Hepatic stellate cell (primary cell): ENCODE measurements at places on chromosomes 12 and 14.

GRCh38 chr12:82461393-82461792 is 103.1 kb downstream of the METTL25 start:
- DNase-seq, result no peak

DNA sequence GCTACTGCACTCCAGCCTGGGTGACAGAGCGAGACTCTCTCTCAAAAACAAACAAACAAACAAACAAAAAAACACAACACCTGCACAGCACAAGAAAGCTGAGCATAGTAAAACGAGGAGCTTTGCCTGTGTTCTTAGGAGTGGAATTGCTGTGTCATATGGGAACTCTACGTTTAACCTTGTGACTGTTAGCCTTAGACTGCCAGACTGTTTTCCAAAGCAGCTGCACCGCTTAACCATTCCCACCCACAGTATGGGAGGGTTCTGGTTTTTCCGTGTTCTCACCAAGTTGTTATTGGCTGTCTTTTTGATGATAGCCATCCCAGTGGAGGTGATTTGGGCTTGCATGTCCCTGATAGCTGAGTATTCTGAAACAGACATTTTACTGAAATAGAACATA is 9.2 kb downstream of the WNT5B start:
- no peak for DNase-seq

- DNase-seq, result no peak
Measured at GRCh38 chr12:115172521-115172920, 488.5 kb upstream of the TBX3 start.

DNA sequence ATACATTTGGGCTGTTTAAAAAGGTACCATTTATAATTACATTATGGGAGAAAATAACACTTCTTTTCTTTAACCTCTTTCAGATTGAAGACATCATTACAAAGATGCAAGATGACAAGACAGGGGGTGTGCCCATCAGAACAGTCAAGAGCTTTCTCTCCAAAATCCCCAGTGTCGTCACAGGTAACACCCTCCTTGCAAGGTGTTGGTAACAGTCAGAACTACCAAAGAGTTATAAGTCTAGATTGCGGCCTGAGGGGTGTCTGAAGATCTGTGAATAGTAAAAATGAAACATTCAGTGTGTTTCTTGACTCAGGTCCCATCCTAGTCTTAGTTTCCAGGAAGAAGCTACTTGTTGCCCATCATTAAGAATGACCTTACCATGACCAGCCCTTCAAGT is 419.8 kb downstream of the RGS6 start:
- no peak for DNase-seq

DNA sequence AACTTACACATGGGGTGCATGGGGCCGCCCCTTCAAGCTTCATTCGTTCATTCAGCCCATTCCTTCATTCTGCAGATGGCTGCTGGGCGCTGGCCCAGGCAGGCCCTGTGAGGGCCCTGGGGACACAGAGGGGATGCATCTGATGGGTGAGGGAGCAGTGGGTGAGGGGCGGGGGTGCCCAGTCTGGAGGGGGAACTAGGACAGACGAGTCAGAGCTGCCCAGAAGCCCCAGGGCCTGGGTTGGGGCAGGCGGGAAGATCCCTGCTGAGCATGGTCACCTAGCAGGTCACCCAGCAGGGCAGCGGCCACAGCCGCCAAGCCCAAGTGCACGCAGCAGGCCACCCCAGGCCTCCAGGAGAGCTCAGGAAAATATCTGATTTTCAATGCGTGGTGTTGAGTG is 14.1 kb downstream of the TRMT61A start:
- no peak for DNase-seq

- no peak for DNase-seq
Measured at GRCh38 chr12:7114851-7115250, 5.8 kb upstream of the C1RL start.

DNA sequence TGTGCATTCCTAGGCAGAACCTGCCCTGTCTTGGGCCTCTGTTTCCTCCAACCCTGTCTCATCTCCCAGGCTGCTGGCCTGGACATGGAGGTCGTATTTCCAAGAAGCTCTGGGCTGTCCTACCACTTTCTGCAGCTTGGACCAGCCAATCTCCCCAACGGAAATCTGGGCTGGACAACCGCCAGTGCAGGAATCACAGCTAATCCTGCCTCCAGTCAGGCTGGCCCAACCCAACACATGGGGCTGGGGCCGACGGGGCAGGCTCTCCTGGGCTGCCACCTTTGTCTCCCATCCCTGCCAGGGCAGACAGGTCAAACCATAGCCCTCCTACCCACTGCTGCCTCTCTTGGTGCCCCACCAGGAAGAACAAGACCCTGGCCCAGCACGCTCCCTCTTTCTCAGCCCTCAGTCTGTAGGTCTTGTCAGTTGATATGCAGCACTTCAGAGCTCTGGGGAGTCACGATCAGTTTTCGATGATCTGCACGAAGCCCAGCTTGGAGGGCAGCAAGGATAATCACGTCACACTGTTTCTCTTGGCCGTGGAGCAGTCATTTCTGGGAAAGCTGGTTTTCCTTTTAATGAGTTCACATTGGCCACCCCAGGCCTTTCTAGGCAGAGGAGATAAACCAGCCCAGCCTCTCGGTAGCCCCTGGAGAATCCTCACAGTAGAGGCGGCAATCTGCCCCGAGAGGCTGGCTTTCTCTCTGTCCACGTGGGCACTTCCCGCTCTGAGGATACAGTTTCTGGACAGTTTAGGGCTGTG is 195.2 kb upstream of the PRMT8 start:
- DNase-seq, result peak; percentile 41

- no peak for DNase-seq
Measured at GRCh38 chr12:29426498-29426897, 45.5 kb upstream of the ERGIC2 start.

GRCh38 chr12:122820138-122820537 is 15.1 kb upstream of the HIP1R start:
- no peak for DNase-seq

GRCh38 chr12:130357729-130358330 is 20.1 kb downstream of the PIWIL1 start:
- no peak for DNase-seq

- no peak for DNase-seq
Measured at GRCh38 chr12:4829793-4830162, 79.9 kb upstream of the KCNA1 start.

DNA sequence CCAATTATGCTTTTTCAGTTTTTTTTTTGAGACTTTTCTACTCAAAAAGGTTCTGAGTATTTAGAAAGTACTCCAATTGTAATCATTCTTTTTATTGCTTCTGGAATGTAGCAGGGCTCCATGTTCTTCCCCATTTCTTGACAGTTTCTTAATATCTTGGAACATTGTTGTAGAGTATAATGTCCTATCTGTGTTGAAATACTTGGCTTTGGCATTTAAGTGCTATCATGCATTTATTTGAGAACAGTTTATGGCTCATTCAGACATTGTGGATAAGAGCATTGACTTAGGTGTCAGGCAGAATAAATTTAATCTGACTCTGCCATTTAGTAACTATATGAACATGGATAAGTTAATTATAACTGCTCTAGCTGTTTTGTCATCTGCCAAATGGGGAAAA is 28.3 kb downstream of the ADIPOR2 start:
- no peak for DNase-seq

GRCh38 chr12:110741341-110742095 is 1.2 kb downstream of the PPP1CC start:
- DNase-seq, result peak; percentile 26

DNA sequence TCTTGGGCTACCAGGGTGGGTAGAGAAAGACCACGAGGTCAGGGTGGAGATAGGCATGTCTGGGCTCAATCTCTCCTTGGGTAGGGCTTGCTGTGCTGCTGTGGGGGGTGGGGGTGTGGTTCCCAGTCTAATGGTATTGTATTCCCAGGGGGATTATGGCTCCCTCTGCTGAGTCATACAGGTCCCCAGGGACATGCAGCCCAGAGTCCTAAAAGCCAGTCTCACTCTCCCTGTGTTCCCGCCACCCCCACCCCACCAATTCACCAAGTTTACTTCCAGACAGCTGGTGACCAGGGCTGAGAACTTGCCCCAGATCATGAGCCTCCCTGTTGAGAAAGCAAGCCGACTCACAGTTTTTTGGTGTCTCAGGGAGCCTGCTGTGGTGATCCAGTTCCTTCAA is 367.6 kb downstream of the C12orf75 start:
- no peak for DNase-seq

DNA sequence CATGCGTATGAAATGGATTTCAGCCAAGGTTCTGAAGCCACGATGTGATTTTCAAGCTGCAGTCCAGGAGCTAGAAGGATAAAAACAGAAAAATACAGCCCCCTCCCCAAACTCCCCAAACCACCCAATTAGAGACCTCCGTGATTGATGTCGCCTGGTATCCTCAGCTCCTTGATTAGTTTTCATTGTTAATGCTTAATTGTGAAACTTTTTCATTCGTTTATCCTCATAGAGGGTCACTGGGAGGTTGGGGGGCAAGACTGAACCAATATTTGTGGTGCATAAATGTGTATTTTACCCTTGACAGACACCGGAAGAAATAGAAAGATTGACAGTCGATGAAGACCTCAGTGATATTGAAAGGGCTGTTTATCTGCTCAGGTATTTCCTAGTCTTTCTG is 1.6 kb downstream of the PPP4R4 start:
- DNase-seq, result no peak

DNA sequence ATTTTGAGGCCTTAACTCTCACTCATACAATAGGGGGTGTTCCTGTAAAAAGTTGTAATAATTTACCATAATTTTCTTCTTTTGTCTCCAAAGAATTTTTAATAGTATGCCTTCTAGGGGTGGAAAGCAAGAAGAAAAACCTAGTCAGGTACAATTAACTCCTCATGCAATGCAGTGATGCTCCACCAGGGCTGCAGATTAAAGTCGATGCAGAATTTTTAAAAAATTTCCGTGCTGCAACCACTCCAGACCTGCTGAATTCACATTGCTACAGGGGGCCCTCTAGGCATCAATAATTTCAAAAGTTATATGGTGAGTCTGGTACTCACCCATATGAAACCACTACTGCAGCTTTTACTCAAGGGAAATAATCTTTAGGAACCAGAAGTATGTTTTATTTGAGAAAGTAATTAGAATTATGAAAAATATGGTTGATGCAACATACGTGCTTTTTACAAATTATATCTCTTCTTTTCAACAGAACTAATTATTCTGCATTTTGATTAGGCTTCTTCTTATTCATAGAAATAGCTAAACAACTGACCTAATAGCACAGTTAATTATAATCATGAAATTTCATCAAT is 353.2 kb downstream of the BCAT1 start:
- DNase-seq, result no peak
